ENCODE measurements at places on chromosomes 4 and X.

- DNase-seq = no peak
Observed at GRCh38 chrX:11591723-11592346, 73.9 kb downstream of the ARHGAP6 start.

GRCh38 chr4:90281541-90282355 lies 154.6 kb downstream of the CCSER1 start:
- no peak for DNase-seq

- no peak for DNase-seq
Observed at GRCh38 chr4:99885063-99885664, 9.1 kb downstream of the LAMTOR3 start.

- no peak for DNase-seq
Observed at GRCh38 chr4:27206009-27206408, 345.4 kb downstream of the STIM2 start.

- no peak for DNase-seq
Observed at GRCh38 chrX:3516051-3516541, 169.6 kb upstream of the MXRA5 start.

Data from prostate gland (tissue), 2 donors.